ENCODE measurements at places on chromosomes 4 and X.

- DNase-seq = no peak
Measured at GRCh38 chr4:111605111-111605510, 540.1 kb upstream of the FAM241A start.

GRCh38 chrX:154032653-154033052 lies 13.0 kb upstream of the IRAK1 start:
- DNase-seq = no peak

DNA sequence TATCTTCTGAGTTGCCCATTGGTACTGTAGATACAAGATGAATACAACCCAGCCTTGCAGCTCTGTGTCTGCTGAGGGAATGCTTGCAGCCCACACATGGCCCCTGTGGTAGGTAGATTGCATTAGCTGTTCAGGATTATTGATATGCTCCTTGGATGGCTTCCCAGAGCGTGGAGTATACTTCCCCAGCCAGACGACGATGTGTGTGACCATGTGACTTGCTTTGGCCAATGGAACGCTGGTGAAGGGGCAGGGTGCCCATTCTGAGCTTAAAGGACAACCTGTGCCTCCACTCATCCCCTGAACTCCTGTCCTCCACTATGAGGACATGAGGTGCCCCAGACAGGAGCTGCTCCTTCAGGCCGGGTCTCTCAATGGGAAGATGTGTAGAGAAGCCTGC lies 23.9 kb upstream of the FGFBP2 start:
- no peak for DNase-seq

DNA sequence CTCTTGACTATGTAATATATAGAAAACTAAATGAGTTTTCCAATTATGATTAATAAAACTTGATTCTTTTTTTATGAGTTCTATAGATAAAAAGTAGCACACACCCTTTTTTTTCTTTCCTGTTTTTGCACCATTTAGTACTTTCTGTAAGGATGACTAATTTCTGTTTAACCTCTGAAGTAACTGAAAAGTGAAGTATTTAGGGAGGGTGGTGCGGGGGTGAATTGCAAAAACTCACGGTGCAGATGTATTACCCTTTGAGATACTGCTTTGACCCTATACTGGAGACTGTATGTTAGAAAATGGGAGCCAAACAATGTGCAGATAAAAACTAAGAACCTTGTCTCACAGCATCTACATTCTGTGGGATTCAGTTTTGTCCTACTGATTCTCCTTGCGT lies 471.6 kb downstream of the DTHD1 start:
- no peak for DNase-seq

GRCh38 chrX:97308171-97308570 lies 424.5 kb downstream of the RPA4 start:
- DNase-seq = no peak

DNA sequence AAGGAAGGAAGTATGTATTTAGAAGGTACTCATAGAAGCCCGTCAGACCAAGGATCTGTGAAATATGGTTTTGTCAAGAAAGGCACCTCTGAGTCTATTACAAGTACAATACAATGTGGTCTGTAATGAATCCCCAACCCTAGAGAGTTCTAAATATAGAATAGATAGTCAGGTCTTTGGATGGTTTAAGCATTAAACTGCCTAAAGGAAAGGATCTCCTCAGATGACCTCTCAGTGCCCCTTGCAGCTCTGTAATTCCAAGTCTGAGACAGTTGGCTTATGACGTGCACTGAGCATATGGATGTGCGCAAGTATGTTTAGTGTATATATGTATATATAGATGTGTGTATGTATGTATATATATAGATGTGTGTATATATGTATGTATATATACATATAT lies 62.0 kb downstream of the CCSER1 start:
- DNase-seq = no peak

GRCh38 chr4:90162566-90162965 lies 35.4 kb downstream of the CCSER1 start:
- DNase-seq = no peak

DNA sequence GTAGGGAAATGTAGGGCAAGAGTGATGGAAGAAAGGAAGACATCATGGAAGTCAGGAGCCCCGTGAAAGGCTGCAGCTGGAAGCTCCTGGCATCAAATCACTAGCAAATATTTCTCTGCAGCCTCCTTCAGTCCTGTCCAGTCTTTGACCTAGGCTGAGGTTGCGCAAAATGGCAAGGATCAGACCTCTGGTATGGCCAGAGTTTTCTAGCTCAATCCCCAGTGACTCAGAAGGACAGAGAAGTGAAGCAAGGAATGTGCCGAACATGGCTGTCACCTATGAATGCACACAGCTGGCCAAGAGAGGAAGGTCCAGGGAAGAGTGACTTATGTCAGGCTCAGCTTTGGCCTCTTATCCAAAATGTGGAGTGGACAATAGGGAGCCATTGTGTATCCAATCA lies 71.1 kb upstream of the PHOX2B start:
- no peak for DNase-seq

DNA sequence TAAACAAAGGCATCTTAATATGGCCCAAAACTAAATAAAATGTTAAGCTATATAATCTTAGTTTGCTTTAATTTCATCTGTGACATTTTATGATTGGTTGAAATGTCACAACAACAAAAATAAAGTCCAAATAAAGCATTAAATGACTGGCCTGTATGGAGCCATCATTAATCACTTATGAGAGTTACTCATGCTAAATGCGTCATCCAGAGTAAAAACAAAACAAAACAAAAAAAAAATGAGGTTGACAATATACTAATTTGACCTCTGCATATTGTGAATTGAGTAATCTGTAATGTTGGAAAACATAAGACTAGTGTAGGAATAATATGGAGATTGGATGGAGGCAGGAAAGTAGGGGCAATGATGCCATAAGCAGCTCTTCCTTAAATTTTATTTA lies 139.7 kb downstream of the MAPK10 start:
- DNase-seq = no peak

DNA sequence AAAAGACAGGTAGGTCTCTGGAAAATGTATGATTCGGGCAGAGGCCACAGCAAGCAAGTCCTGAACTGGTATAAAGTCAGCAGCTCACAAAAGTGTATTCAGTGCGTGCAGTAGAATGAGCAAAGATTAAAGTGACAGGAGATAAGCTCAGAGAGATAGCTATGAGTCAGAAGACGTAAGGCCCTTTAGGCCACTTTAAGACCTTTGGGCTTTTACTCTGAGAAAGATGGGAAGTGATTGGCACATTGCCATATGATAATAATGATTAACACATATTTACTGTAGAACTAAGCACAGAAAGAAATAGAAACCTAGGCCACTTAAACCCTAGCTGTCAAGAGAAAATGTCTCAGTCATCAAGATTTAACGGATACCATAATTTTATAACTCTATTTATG lies 51.7 kb downstream of the TBCK start:
- no peak for DNase-seq

DNA sequence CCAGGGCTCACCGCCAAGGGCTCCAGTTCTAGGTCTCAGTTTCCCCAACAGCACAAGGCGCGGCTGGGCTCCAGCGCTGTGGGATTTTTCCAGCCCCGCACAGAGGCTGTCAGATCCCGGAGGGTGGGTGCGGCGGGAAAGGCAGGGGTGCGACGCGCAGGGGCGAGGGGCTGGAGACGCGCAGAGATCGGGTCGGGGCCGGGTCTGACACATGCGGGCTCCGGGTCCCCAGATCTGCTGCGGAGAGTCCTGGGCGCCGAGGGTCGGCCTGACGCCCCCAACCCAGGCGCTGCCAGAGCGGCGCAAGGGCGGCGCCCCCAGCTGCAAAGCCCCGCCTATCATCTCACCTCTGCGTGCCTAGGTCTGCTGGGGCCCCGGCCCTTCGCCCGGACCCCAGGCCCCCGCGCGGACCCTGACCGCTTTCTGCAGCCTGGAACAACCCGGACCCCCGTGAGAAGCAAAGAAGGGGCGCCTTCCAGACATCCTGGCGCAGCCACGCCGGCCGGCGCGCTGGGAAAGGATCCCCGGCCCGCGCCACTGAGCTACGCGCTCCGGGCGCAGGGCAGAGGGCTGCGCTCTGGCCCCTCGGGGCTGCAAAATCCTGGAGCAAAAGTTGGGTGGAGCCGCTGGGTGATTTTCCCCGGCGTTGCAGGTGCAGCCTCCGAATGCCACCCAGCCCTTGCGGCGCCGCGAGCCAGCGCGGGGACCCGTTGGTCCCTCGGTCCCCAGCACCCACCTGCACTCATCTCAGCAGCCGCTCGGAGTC lies 486 bp downstream of the ABLIM2 start:
- no peak for DNase-seq

DNA sequence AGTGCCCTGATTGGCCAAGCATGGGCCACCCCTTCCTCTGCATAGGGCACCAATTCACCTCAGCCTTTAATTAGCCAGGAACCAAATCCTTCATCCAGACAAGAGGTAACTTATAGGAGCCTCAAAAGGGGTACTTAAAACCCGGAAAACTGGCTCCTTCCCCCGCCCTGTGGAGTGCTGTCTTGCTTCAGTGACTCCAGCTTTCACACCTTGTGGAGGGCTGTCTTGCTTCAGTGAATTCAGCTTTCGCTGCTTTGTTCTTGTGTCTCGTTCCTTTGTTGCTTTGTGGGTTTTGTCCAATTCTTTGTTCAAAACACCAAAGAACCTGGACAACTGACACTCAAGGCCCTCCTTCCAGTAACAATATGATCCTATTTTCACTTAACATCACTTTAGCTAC lies 82.2 kb upstream of the FRG1 start:
- DNase-seq = no peak

DNA sequence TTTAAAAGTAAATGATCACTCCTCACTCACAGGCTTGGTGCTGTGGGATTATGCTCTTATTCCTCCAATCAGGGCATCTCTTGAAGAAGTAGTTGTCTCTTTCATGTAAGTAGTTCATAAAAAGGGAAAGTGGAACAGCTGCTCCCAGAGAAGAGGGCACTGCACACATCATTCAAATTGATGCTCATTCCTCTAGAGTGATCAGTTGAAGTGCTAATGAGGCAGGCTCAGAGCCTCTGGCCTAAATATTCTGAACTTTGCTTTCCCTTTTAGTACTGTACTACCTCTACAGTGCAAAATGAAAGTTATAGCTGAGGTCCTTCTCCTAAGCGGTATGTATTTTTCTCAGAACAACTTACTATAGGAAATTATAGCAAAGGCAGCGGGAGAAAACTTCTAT lies 1453.1 kb downstream of the ARAP2 start:
- DNase-seq = no peak

DNA sequence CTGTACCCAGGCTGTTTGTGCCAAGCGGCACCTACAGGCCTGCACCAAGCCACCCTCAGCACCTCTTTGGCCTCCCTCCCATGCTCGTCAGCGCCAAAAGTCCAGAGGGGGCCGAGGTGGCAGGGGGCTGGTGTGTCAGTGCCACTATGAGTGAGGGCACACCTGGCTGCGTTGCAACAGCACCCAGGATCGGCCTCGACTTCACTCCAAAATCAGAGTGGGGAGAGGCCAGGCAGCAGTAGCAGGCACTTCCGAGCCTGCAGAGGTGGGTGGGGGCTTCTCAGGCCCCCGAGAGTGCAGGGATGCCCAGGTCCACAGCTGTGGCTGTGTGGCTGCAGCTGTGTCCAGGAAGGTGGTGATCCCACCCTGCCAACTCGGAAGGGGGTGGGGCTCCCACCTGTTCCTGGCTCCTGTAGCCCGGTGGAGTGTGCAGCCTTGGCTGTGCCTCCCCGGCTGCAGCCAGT lies 58.5 kb downstream of the PPA2 start:
- no peak for DNase-seq

DNA sequence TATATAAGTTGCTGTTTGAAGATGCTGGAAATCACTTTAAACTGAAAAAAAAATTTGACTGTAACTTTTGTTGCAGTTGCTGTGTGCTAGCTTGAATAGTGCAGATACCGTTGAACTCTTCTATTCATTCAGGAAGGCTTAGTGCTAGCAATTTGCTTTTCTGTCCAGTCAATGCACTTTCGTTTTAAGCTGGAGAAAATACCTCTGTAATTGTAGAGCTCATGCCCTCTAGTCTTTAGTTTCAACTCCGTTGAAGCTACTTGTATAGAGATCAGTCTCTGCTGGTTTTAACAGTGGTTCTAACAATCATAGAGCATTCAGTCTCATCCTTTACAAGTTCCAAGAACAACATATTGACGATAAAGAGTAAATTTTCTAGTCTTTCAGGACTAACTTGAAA lies 49.0 kb upstream of the TRPC3 start:
- DNase-seq = no peak

DNA sequence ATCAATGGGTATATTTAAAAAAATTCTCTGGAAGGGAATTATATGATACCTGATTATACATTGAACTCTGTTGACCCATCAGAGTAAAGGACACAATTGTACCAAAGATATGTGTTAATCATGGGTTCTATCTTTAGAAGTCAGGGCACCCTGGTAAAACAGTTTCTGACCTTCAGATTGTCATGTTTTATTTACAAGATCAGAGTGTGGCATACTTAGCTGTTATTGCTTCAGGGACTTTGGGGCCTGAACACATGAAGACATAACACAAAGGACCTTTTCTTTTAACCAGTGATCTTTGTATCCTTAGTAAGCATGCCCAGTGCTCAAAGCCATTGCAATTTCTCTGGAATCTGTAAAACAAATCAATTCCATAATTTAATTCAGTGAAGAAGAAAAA lies 204.8 kb upstream of the RPS6KA3 start:
- no peak for DNase-seq

GRCh38 chr4:122700178-122700725 lies 32.3 kb upstream of the BBS12 start:
- no peak for DNase-seq

DNA sequence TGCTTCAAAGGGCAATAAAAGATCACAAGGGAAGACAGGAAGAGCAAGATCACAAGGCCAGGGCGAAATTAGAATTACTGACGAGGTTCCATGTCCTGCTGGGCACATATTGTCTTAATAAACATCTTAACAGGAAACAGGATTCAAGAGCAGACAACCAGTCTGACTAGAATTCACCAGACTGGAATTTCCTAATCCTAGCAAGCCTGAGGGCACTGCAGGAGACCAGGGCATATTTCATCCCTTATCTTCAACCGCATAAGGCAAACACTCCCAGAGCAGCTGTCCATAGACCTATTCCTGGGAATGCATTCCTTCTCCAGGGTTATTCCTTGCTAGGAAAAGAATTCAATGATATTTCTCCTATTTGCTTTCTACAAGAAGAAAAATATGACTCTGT lies 12.4 kb upstream of the TDO2 start:
- no peak for DNase-seq

DNA sequence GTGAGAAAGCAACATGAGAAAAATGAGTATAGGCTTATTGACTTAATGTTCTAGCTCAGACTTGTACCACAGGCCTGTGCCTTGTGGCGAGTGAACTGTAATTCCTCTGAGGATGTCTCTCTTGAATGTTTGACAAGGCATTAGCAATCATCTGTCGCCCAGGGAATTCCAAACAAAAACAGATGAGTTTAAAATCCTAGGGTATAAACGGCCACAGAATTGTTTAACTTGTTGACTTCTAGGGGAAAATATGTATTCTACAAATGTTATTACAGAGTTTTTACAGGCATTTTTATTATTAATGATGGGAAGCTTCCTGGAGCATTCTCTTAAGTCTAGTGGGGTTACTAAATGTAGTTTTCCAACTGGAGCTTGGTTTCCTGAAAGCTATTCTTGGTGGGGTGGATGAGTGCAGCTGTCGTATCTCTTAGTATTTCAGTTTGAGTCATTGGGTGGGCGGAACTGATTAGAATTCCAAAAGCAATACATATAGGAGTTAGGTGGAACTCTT lies 40.6 kb downstream of the ARHGAP10 start:
- no peak for DNase-seq

- no peak for DNase-seq
Measured at GRCh38 chr4:2836391-2836859, 7.2 kb upstream of the ADD1 start.

Data from stimulated activated CD8-positive, alpha-beta memory T cell treated with anti-CD3 and anti-CD28 coated beads, Interleukin-2, amount 100 ng/mL, for 48 hours (primary cell).